CD4-positive, alpha-beta memory T cell (primary cell): ENCODE measurements at places on chromosomes 2 and 18. TPM values are rescaled to one million over a fixed set of nuclear protein-coding genes. Genes with fewer than 3 reads are reported as not detected.

DYNC1I2 gene
- total RNA-seq = 50.2 TPM

IL1F10 gene
- total RNA-seq = not detected

FBXO41 gene
- total RNA-seq = 11.4 TPM

DNA sequence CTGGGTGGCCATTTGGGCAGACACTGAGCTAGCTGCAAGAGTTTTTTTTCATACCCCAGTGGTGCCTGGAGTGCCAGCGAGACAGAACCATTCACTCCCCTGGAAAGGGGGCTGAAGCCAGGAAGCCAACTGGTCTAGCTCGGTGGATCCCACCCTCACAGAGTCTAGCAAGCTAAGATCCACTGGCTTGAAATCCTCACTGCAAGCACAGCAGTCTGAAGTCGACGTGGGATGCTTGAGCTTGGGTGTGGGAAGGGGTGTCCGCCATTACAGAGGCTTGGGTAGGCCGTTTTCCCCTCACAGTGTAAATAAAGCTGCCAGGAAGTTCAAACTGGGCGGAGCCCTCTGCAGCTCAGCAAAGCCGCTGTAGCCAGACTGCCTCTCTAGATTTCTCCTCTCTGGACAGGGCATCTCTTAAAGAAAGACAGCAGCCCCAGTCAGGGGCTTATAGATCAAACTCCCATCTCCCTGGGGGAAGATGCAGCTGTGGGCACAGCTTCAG is 69.6 kb upstream of the WDSUB1 start:
- no peaks in the 10 kb centered on the region for H3K36me3 ChIP-seq
- no peaks in the 10 kb centered on the region for H3K4me1 ChIP-seq
- no peak for DNase-seq
- no peak overlapping the region for H3K4me3 ChIP-seq
- no peaks in the 10 kb centered on the region for H3K27me3 ChIP-seq

DNA sequence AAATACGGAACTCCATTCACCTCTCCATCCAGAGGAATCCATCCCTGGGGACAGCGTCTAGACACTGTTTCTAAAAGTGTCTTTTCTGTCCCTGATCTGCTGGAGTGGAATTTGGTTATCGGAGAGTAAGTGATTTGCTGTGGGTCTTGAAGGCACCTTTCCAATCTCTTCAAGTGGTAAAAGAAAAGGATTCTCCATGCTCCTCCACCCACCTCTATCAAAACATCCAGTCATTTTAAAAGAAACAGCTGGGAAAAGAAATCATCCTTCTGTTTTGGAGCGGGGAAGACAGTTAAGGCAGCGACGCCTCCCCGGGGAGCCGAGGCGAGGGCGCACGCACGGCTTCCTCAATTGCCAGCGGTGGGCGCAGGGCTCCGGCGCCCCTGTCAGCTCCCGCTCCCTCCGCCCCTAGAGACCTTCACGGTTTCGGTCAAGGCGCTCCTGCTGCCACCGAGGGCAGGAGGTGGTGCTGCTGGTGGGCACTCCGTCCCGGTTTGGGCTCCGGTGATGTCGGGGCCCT is 547 bp downstream of the SLC35F5 start:
- no peaks in the 10 kb centered on the region for H3K27me3 ChIP-seq
- DNase-seq = peak; percentile 50
- peaks cover 9% of the 10 kb centered on the region for H3K36me3 ChIP-seq
- peaks cover 25% of the 10 kb centered on the region for H3K4me1 ChIP-seq
- peak overlapping the region; percentile 80 for H3K27ac ChIP-seq

DNA sequence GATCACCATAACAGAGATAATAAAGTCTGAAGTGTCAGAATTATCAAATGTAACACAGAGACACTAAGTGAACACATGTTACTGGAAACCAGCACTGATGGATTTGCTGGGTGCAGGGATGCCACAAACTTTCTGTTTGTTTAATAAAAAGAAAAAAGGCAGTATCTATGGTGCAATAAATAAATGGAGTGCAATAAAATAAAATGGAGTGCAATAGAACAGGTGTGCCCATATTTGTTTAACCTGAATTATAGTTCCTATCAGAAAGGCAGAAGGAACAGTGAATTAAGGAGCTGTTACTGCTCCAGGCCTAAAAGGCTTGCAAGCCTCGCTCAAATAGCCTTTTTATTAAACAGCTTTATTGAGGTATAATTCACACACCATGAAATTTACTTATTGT is 81.0 kb upstream of the KIDINS220 start:
- no peaks in the 10 kb centered on the region for H3K27me3 ChIP-seq
- H3K36me3 ChIP-seq = no peaks in the 10 kb centered on the region
- no peak overlapping the region for H3K27ac ChIP-seq
- H3K4me3 ChIP-seq = no peak overlapping the region
- H3K4me1 ChIP-seq = no peaks in the 10 kb centered on the region

DNA sequence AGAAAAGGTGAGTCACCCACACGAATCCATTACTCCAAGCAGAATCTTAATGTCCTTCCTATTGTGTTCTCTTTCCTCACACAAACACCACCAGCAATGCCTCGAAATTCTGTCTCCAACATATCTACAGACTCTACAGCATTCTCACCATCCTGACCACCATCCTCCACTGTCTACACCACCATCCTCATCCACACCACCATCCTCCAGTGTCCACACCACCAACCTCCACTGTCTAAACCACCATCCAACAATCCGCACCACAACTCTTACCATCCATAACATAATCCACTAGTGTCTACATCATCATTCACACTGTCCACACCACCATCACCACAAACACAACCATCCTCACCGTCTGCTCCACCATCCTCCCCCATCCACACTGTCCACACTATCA is 121.6 kb upstream of the ALKAL2 start:
- no peaks in the 10 kb centered on the region for H3K36me3 ChIP-seq
- H3K27ac ChIP-seq = no peak overlapping the region
- no peak for DNase-seq
- H3K4me3 ChIP-seq = no peak overlapping the region
- H3K27me3 ChIP-seq = no peaks in the 10 kb centered on the region

DNA sequence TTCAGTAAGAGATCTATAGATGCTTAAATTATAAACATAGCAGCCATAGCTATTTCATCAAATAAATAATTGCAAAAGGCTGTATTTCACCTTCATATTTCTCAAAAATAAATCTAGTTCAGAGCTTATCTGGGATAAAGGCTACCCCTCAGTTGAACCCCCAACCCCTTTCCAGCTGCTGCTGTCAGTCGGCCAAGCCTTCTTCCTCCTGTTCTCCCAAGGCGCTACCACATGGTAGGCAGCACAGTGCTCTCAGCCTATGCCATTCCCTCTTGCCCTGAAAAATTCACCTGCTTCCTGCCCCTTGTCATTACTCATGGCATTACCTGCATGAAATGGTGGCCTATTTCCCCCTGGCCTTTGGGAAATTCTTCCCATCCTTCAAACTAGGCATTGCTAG is 136.5 kb downstream of the NYAP2 start:
- no peak overlapping the region for H3K4me3 ChIP-seq
- no peaks in the 10 kb centered on the region for H3K27me3 ChIP-seq
- DNase-seq = no peak
- no peaks in the 10 kb centered on the region for H3K4me1 ChIP-seq
- H3K36me3 ChIP-seq = no peaks in the 10 kb centered on the region

- no peak for DNase-seq
- H3K27ac ChIP-seq = no peak overlapping the region
- H3K4me3 ChIP-seq = no peak overlapping the region
- H3K27me3 ChIP-seq = no peaks in the 10 kb centered on the region
- no peaks in the 10 kb centered on the region for H3K4me1 ChIP-seq
These were observed 35.7 kb upstream of the SLC8A1 start for GRCh38 chr2:40487602-40488001.

DNA sequence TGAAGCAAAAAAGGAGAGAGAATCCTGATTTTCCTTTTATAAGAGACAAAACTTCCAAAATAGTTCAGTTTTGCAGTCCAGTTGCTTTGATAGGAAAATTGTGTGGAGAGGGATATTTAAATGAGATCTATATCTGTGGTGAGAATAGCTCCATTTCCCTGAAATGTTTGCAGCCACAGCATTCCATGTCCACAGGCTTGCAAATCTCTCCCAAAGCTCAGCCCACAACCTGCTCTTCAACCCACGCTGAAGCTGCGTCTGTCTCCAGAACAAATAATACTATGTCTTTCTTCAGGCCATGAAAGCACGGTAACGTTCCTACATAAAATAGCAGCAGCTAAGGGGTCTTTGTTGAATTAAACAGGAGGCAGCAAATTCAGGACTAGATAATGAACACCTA is 31.8 kb downstream of the TMEM17 start:
- no peak overlapping the region for H3K27ac ChIP-seq
- peaks cover 9% of the 10 kb centered on the region for H3K4me1 ChIP-seq
- H3K36me3 ChIP-seq = no peaks in the 10 kb centered on the region
- no peaks in the 10 kb centered on the region for H3K27me3 ChIP-seq
- DNase-seq = no peak

- H3K36me3 ChIP-seq = peaks cover 39% of the 10 kb centered on the region
- no peak for DNase-seq
- H3K4me3 ChIP-seq = no peak overlapping the region
- no peak overlapping the region for H3K27ac ChIP-seq
- H3K27me3 ChIP-seq = no peaks in the 10 kb centered on the region
These were observed 9.8 kb downstream of the WDR43 start for GRCh38 chr2:28904295-28904694.

- DNase-seq = no peak
- peaks cover 17% of the 10 kb centered on the region for H3K4me1 ChIP-seq
- H3K27me3 ChIP-seq = no peaks in the 10 kb centered on the region
These were observed 33.9 kb downstream of the RBMS1 start for GRCh38 chr2:160459538-160460332.

DNA sequence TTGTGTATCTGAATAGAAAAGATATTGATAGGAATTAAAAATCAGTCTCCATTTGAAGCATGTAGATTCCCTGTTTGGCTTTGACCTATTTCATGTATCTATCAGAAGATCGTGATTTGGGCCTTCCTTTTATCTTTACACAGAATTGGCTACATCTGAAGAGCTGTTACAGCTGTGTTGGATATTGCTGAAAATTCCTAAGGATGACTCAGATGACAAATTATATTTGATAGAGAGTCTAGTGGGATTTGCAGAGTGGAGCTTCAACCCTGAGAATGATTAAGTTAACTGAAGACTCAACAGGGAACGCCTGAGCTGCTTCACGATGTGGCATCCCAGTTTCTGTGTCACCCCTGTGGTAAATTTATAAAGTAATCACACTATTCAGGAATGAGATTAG is 4.9 kb upstream of the COL3A1 start:
- no peak for DNase-seq
- no peaks in the 10 kb centered on the region for H3K36me3 ChIP-seq
- no peaks in the 10 kb centered on the region for H3K27me3 ChIP-seq
- H3K4me3 ChIP-seq = no peak overlapping the region

GRCh38 chr2:235140801-235141081 is 188.9 kb downstream of the SH3BP4 start:
- no peak overlapping the region for H3K27ac ChIP-seq
- peaks cover 3% of the 10 kb centered on the region for H3K4me1 ChIP-seq
- no peaks in the 10 kb centered on the region for H3K36me3 ChIP-seq
- no peak overlapping the region for H3K4me3 ChIP-seq
- no peaks in the 10 kb centered on the region for H3K27me3 ChIP-seq

DNA sequence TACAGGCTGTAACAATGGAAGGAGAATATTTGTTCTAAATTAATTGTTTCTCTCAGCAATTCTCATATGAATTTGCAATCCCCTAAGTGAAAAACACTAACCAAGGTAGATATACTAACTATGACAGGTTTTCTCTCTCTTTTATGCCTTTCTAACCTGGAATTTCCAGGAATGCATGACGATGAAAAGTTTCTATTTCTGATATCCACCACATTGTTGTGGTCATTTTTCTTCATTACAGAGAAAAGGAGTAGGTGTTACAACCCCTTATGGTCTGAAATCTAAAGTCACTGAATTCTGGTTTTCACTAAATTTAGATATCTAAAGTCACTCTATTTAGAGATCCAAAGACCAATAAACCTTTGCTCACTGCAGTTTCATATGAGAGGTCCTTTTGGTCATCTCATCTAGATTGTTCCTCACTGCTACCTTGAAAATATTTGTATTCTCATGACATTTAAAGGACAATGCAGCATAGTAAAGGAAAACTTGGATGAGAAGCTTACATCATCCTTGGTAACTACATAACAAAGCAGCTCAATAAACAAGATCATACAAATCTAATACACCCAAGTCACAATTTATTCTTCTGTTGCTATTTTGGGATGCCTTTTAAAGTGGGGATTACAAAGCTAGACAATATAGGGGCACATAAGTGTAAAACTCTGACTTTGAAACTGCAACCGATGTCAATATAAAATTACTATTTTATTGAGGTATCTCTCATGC is 85.8 kb downstream of the TCF4 start:
- H3K4me1 ChIP-seq = no peaks in the 10 kb centered on the region
- H3K4me3 ChIP-seq = no peak overlapping the region
- H3K36me3 ChIP-seq = no peaks in the 10 kb centered on the region
- no peaks in the 10 kb centered on the region for H3K27me3 ChIP-seq

GRCh38 chr2:77512507-77512906 is 9.7 kb downstream of the LRRTM4 start:
- no peak overlapping the region for H3K27ac ChIP-seq
- no peaks in the 10 kb centered on the region for H3K36me3 ChIP-seq
- H3K27me3 ChIP-seq = no peaks in the 10 kb centered on the region
- no peak overlapping the region for H3K4me3 ChIP-seq

GRCh38 chr18:34859496-34859895 is 149.4 kb downstream of the DTNA start:
- no peaks in the 10 kb centered on the region for H3K36me3 ChIP-seq
- H3K4me1 ChIP-seq = peaks cover 6% of the 10 kb centered on the region
- H3K4me3 ChIP-seq = no peak overlapping the region
- DNase-seq = no peak

DNA sequence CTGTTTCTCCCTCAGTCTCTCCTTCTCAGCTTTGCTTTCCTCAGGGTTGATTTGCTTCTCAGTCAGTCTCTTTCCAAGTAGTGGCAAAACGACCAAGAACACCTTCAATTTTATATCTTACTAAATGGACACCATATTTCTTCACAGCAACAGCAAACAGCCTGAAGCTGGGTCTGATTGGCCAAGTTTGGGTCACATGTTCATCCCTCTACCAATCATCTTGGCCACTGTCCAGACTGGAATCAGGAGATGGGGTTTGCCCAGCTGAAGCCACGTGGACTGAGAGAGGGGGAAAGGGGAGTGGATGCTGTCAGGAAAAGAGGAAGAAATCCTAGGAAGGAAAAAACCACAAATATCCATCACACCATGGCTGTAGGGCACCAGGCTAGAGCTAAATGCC is 42.0 kb upstream of the ACMSD start:
- H3K36me3 ChIP-seq = no peaks in the 10 kb centered on the region
- no peak overlapping the region for H3K27ac ChIP-seq
- H3K4me1 ChIP-seq = no peaks in the 10 kb centered on the region
- no peaks in the 10 kb centered on the region for H3K27me3 ChIP-seq

DNA sequence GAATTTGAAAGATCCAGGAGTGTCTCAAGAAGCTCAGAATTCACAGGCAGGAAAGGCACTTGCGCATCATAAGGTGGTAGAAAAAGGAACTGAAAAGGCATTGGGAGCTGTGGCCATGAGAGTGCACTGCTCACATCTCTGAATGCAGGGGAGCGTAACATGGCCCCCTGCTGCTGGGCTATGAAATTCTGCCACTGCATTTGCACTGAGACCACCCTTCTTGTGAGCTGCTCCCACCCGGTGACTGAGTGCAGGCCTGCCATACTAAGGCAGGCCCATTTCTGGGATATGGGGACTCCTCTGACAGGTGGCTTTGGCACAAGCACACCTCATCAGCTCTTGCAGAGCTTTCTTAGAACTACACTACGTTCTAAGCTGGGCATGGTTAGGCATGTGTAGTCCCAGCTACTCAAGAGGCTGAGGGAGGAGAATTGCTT is 25.3 kb upstream of the STARD7 start:
- DNase-seq = no peak
- H3K36me3 ChIP-seq = no peaks in the 10 kb centered on the region
- no peaks in the 10 kb centered on the region for H3K27me3 ChIP-seq
- H3K4me1 ChIP-seq = no peaks in the 10 kb centered on the region
- no peak overlapping the region for H3K4me3 ChIP-seq
